ENCODE measurements at places on chromosomes 7 and 10.

- DNase-seq, result no peak
These were observed 140.9 kb upstream of the NPS start for GRCh38 chr10:127408112-127408710.

- DNase-seq, result peak; percentile 61
These were observed 16.1 kb downstream of the MYO1G start for GRCh38 chr7:44962483-44963251.

- DNase-seq, result peak; percentile 71
These were observed 36.0 kb downstream of the R3HCC1L start for GRCh38 chr10:98170249-98171117.

- DNase-seq, result peak; percentile 65
These were observed 37.0 kb downstream of the RBM20 start for GRCh38 chr10:110681023-110681681.

GRCh38 chr10:18539335-18539734, 112.1 kb downstream of the NSUN6 start:
- DNase-seq, result no peak

DNA sequence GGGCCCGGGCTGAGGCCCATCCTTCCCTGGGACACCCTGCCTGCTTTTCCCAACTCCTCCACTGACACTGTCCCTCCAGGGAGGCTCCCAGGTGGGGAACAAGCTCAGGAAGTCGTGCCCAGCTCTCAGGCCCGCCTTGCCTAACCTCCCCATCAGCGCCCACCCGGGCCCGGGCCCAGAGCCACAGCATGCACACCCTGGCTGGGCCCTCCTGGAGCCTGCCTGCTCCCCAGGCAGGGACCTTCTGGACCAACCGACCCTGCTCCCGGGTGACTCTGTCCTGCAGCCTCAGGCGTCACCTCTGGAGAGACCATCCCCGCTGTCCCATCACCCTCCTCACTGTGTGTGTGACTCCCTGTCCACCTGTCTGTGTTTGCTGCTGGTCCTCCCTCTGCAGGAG, 1.8 kb upstream of the TMEM184A start:
- no peak for DNase-seq

- DNase-seq, result no peak
These were observed 2.9 kb upstream of the RALA start for GRCh38 chr7:39620486-39620885.

DNA sequence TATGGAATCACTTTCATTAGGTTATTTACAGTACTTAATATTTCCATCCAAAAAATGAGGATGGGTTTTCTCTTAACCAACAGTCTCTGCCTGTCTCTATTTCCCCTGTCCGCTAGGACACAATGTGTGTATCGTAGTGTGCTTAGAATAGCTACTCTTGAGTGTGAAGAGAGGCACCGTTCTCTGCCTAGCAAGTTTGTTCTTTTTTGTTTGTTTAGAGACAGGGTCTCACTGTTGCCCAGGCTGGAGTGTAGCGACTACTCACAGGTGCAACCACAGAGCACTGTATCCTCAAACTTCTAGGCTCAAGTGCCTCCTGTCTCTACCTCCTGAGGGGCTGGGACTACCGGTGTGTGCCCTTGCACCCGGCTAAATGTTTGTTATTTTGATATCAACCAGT, 121.9 kb downstream of the ANK3 start:
- no peak for DNase-seq

- no peak for DNase-seq
These were observed 387.2 kb upstream of the PODXL start for GRCh38 chr7:131943646-131944045.

GRCh38 chr10:30596013-30596412, 33.5 kb downstream of the LYZL2 start:
- no peak for DNase-seq

DNA sequence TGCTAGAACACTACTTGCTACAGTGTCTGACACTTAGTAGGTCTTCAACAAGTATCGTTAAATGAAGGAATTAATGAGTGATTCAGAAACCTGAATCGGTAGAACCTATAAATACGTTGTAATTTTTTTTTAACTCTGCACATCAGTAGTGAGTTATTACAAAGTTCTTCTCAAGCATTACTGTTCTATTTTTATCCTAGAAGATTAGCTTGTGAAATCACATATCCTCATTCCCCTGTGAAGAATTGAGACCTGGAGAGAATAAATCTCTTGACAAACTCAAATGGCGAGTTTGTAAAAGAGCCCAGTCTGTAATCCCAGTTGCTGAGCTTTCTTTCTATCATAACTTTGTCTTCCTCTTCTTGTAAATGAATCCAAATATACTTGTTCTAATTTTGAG, 34.7 kb downstream of the HYAL4 start:
- DNase-seq, result no peak

GRCh38 chr7:231030-231857, 38.9 kb downstream of the FAM20C start:
- peak; percentile 51 for DNase-seq

GRCh38 chr7:82697897-82698296, 254.3 kb upstream of the CACNA2D1 start:
- no peak for DNase-seq

GRCh38 chr7:26989897-26990670, 105.7 kb downstream of the HOXA1 start:
- no peak for DNase-seq

DNA sequence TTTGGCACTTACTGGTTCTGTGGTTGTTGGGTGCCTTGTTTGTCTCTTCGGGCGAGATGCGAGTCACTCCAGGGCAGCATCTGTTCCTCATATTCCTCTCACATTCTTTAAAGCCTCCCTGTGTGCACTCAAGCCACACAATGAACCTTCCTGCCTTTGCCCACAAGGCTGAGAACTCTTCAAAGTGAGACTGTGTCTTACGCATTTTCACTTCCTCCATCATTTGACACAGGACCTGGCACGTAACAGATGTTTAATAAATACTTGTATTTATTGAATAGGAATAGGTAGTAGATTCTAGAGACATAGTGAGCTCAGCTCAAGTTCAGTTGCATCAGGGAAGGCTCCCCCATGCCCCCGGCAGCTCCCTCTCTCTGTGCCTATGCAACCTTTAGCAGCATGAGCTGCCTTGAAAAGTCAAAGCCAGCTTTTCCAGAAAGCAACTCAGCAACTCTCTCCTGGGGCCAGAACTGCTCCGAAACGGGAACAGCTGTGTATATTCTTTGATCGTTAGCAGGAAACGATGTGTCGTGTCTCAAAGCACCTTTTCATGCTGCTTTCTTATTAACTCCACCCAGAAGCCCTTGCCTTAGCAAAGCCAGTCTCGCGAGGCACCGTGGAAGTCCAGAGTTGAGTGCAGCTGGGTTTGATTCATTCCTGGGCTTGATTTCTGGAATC, 97.5 kb downstream of the PFKFB3 start:
- no peak for DNase-seq

GRCh38 chr7:20153999-20154398, 63.2 kb downstream of the MACC1 start:
- no peak for DNase-seq

Measured in WTC11 (cell line).